Lower lobe of right lung (tissue), 2 donors: ENCODE measurements at places on chromosomes 5 and 9. TPM values are rescaled to one million over a fixed set of nuclear protein-coding genes. Genes with fewer than 3 reads are reported as not detected.
A peak's percentile ranks its signal among the peaks of the same experiment; 100 is the strongest.

DNA sequence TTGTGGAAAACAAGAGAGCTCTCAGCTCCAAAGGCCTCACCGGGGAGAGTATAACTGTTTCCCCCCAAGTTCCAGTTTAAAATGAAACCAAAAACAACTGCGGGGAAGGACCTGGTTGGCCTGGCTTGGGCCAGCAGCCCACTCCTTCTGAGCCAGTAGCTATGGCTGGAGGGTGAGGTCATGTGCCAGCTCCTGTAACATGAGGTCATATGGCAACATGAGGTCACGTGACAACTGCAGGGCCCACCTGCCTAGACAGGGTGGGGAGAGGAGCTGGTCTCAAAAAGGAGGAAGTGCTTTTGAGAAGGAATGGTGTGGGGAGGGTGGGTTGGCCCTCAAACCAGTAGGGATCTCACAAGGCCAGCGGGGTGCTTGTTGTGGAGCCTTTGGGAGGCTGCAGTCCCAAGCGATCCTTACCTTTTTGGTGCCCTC lies 29.3 kb upstream of the CRB2 start:
- no peaks in the 10 kb centered on the region for H3K27me3 ChIP-seq
- H3K4me3 ChIP-seq, result peak overlapping the region; percentile 16
- no peak overlapping the region for H3K27ac ChIP-seq
- peaks cover 35% of the 10 kb centered on the region for H3K4me1 ChIP-seq
- no peaks in the 10 kb centered on the region for H3K36me3 ChIP-seq

- H3K27me3 ChIP-seq, result no peaks in the 10 kb centered on the region
- H3K36me3 ChIP-seq, result no peaks in the 10 kb centered on the region
- peaks cover 8% of the 10 kb centered on the region for H3K4me1 ChIP-seq
- no peak overlapping the region for H3K4me3 ChIP-seq
- no peak overlapping the region for H3K27ac ChIP-seq
Measured at GRCh38 chr9:3746296-3747275, 220.8 kb upstream of the RFX3 start.

DNA sequence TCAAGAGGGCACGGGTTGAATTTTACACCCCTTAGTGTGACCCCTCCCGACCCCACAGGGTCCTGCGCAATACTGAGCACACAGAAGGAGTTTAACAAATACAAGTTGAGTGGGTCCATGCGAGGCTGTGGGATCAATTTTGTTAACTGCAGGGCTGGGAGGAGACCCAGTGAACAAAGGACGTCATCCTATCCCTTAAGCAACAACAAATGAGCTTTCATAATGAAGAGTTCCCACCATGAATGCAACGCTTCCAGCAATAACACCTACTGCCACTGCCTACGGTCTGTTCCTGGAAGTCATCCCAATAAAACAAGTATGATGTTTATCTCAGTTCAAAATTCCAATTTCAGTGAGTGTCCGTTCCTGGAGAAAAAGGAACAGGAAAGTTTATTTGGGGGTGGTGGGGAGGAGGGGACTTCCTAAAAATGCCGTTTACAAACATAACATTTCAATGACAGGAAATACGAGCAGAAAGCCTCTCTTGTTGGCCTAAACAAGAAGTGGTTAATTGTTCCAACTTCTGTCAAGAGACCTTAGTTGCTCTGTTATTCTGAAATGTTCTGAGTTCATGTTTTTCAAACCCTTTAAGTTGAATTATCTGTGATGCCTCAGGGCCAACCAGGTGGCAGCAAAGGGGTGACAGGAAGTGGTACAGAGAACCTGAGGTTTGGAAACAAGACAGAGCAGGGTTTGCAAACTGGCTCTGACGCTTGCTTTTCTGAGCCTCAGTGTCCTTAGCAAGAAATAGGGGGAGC lies 65.8 kb upstream of the PLPP6 start:
- H3K27ac ChIP-seq, result peak overlapping the region; percentile 28
- H3K36me3 ChIP-seq, result no peaks in the 10 kb centered on the region
- no peak for DNase-seq
- H3K4me3 ChIP-seq, result no peak overlapping the region
- H3K27me3 ChIP-seq, result no peaks in the 10 kb centered on the region
- peaks cover 5% of the 10 kb centered on the region for H3K4me1 ChIP-seq

GRCh38 chr5:112983363-112983762 lies 6.8 kb downstream of the DCP2 start:
- no peak overlapping the region for H3K4me3 ChIP-seq
- H3K36me3 ChIP-seq, result peaks cover 12% of the 10 kb centered on the region
- DNase-seq, result no peak
- no peak overlapping the region for H3K27ac ChIP-seq
- no peaks in the 10 kb centered on the region for H3K27me3 ChIP-seq

Gene SYK
- 88.9 TPM for total RNA-seq

Gene SPATA31D4
- total RNA-seq, result not detected
